ENCODE measurements at places on chromosomes 2 and 18. TPM values are rescaled to one million over a fixed set of nuclear protein-coding genes. Genes with fewer than 3 reads are reported as not detected.

- DNase-seq, result no peak
Observed at GRCh38 chr18:75937306-75937705, 509.8 kb upstream of the SMIM21 start.

DNA sequence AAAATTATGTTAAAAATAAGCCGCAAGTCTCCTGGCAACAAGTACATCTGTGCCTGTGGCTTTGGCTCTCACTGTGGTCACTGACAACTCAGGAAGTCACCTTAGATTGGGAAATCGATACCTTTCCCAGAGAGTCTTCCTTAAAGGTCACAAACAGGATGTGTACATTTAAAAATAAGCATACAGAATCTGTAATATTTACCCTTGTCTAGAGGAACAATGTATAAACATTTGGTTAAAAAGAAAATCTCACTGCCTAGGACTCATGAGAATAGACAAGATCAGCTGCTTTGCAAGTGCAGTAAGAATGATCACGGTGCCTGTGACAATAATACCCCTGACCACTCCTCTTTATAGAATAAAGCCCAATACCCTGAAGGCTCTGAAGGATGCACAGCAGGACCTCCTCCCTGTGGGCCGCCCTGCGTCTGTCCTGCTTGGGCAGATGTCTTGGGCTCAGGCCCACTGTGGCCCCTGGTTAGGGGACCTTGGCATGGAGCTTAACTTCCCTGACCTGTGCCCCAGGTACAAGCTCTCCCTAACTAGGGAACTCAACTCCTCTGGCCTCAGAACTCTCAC, 98.0 kb upstream of the MGAT4A start:
- DNase-seq, result no peak

- no peak for DNase-seq
Observed at GRCh38 chr2:68458981-68459380, 8.1 kb downstream of the FBXO48 start.

- no peak for DNase-seq
Observed at GRCh38 chr2:51807229-51807628, 775.3 kb upstream of the NRXN1 start.

GRCh38 chr2:45190481-45190942, 181.3 kb upstream of the SIX2 start:
- DNase-seq, result no peak

GRCh38 chr2:99691926-99692325, 202.1 kb upstream of the REV1 start:
- no peak for DNase-seq

DNA sequence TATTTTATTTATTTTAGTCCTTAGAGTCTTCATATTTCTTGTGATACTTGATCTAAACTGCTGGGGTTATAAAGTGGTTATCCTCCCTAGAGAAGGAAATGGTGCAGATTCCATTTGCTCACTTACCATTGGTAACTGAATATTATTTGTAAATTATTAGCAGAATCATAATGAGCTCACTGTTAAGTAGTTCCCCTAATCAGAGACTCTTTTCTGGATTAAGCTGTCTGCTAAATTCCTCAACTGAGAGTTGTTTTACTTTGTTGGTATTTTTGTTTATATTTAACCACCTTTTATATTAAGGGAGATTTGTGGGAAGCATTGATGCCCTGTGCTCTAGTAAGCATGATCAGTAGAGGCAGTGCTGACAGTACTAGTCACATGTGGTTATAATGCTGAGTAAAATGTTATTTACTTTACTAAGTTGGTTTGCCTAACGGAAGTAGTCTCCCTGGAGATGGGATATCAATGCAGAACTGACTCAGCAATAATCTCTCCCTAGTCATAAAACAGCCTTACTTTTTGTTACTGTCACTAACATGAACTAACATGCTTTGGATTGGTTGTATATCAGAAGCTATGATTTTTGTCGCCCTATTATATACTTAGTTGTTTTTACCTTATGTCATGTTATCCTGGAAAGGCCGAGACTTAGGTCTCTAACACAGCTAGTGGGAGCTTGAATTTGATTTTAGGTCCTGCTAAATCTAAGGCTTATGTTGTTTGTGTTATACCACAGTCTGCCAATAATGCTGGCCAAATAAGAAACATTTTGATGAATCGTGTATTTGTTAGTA, 166.7 kb downstream of the MCFD2 start:
- no peak for DNase-seq

GRCh38 chr2:127118038-127118437, 11.1 kb upstream of the BIN1 start:
- peak; percentile 25 for DNase-seq

GRCh38 chr2:192216336-192216735, 21.6 kb upstream of the TMEFF2 start:
- no peak for DNase-seq

- DNase-seq, result peak; percentile 28
Observed at GRCh38 chr2:8303322-8303832, 378.5 kb upstream of the ID2 start.

DNA sequence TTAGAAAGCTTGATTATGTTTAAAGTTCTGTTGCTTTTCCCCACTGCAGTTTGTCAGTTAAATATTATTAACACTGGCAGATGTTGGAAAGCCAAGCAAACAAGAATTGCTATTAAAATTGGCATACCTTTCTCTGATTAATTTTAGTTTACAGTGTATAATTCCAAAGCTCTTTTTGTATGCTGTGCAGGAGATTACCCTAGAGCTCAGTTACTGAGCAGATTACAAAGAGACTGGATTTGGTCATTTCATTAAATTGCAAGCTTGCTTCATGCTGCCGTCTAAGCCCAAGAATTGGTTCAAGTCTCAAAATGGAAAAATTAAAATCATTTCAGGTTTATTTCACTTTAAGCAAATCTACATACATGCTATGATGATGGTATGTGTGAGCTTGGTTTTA, 2.3 kb downstream of the ASAP2 start:
- no peak for DNase-seq

- DNase-seq, result no peak
Observed at GRCh38 chr2:37244017-37244416, 12.6 kb downstream of the NDUFAF7 start.

GRCh38 chr2:174259981-174260380, 11.6 kb upstream of the OLA1 start:
- no peak for DNase-seq

DNA sequence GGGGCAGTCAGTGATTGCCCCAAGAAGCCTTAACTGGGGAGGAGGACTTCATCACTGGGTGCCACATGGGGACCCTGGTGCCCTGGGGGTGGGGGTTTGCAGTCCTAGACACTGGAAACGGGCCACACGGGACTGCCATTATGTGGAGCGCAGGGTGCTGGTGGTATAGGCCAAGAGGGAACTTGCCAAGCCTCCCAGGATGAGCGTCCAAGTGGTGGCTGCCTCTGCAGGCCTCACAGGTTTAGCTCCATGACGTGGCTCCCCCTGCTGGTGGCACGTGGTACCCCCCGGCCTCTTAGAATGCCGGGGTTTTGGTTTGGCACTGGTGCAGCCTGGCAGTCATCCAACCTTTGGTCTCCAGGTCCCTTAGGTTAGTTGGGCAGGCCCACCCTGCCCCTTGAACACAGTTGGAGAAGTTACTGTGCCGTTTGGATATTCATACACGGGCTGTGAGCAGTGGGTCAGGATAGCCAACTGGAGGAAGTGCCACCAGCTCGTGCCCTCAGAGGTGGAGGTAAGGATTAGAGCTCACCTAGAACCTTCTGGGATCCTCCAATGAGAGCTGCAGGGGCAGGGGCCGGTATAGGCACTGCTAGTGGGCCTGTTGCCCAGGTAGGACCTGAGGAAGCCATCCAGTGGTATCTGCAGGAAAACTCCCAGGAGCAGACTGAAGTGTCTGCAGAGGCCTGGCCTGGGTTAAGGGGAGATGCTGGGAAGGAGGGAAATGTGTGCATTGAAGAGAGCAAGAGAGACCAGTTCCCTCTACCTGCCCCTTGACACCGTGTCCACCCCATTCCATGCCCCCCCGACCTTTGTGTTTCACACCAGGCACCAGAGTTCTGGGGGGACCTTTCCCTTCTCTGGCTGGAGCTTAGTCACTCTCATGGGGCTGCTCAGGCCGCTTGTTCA, 5.7 kb downstream of the PTMA start:
- peak; percentile 94 for DNase-seq

DNA sequence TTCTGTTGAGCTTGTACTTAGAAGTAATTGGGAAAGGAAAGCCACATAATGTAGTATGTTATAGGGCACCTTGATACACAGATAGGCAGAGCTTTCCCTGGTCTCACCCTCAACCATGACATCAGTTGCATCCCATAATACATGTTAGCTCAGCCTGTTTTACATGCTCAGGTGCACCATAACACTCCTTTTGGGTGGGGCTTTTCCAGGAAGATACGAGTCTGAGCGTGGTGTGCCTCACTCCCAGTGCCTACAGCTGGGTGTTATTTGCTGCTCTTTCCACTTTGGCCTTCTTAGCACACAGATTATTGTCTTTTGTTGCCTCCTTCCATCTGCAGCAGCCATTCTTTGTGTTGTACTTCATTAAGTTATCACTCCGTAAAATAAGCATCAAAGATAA, 11.9 kb downstream of the TTC39C start:
- no peak for DNase-seq

DNA sequence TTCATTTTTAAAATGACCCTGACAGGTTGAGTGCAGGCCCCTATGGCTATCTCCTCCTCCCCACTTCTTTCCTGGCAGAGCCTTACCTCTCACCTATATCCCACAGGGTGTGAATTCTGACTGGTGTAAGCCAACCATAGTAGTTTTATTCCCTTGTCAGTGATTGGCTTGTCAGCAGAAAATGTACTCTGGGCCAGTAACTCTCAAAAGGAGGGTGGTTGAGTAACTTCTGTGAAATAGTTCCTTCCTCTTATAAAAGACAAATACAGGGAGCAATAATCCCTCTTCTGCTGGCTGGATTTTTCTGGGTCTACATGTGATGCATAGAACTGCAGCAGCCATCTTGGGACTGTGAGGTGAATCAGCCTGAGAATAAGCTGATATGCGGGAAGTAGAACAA, 83.4 kb downstream of the RAPH1 start:
- DNase-seq, result no peak

GRCh38 chr2:72413716-72414115, 266.1 kb upstream of the CYP26B1 start:
- no peak for DNase-seq

GRCh38 chr2:69464575-69464974, 27.3 kb upstream of the NFU1 start:
- peak; percentile 32 for DNase-seq

- no peak for DNase-seq
Observed at GRCh38 chr2:221310730-221311129, 261.4 kb downstream of the EPHA4 start.

GRCh38 chr2:9763356-9764152, 79.7 kb upstream of the TAF1B start:
- DNase-seq, result no peak

DNA sequence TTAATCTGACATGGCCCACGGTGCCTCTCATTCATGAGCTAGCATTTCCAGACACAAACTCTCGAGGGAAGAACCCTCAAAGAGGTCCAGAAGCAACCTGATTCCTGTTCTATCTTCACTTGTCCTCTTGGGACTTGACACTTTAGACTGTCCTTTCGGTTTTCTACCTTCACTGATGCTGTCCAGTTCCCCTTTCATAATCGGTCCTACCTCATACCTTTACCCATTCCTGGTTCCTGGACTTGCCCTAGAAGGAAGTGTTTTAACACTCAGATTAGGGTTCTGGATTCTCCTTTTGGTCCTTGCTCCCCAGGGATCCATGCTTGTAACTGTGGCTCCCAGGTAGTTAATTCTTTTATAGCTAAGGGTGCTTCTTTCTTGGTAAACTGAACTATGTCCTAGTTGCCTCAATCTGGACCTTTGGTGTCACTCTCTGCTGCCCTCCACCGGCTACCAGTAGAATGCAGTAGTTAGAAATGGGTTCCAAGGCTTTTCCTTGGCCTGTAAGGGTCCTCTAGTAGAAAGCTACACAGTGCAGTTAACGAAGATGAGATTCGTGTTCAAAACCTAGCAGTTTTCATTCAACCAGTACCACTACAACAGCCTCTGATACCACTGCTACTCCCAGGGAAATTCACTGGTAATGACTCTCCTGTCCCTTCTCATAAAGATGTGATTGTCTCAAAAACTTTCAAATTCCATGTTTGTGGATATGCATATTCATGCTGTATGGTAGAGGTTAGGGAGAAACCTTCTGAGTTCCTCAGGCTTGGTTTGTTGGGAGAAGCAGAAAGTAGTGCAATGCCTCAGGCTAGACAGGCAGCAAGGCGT, 178.1 kb upstream of the CYP26B1 start:
- DNase-seq, result no peak

DNA sequence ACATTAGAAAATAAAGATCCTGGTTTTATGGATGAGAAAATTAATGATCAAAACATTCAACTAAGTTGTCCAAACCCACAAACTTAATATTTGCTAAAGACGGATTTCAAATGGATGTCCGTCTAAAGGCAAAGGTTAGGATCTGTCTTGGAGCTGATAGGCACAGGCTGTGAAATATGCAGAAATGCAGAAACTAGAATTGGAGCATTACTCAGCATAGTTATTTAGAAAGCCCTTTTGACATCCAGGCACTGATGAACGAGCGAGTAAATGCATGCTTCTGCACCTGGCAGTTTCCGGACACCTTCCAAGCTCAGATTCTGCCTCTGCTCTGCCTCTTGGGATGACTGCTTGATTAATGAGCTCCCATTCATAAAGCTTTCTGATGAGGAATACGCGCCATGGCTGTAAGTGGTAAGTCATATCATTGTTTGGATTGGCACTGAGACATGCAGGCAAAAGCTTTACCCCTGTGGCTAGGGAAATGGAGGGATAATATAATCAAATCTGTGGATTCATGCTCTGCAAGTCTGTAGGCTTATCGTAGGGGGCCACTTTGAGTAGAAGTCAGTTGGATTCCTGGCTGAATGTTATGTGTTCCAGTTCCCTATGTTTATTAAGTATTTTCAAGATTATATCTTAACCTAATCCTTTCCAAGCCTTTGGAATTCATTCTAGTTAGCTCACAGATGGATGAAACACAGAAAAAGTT, 2176.3 kb upstream of the CELF4 start:
- DNase-seq, result no peak

GRCh38 chr18:51621113-51621863, 423.8 kb upstream of the MEX3C start:
- DNase-seq, result peak; percentile 43

DNA sequence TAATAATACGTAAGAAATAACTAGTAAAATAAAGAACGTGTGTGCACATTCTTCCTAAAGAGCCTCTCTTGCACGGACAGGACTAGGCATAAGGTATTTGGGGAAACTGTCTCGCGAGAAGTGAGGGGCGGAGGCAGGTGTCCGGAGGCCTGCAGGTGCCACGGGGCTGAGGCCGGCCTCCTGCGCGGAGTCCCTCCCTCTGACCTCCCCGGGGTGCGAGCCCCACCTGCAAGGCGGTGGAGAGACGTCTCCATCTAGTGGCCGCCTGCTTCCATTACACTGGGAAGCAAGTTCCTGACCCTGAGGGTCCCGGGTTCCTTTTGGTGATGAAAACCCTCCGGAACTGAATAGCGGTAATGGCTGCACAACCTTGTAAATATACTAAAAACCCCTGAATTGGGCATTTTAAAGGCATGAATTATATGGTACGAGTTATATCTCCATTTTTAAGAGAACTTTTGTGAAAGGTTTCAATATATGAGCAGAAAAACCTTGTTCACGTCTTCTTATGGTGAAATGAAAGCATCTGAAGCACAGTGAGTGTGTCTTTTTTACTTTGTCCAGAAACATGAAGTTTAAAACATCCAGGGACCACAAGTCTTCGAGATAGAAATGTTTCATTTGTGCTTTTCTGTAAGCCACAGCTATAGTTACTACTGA, 35.5 kb upstream of the CTDP1 start:
- DNase-seq, result peak; percentile 71

Gene SIGLEC15
- total RNA-seq, result not detected

Gene ASB18
- not detected for total RNA-seq

Gene LIPG
- 2.8 TPM for total RNA-seq

Gene FIGN
- total RNA-seq, result 5.0 TPM

Gene SF3B1
- 408 TPM for total RNA-seq

Gene ADCYAP1
- total RNA-seq, result 0.57 TPM

Gene HK2
- total RNA-seq, result 3.5 TPM

Gene DPYSL5
- 1.5 TPM for total RNA-seq
